Testis (tissue), 5 donors: ENCODE measurements at places on chromosomes 4 and X. TPM values are rescaled to one million over a fixed set of nuclear protein-coding genes. Genes with fewer than 3 reads are reported as not detected.

DNA sequence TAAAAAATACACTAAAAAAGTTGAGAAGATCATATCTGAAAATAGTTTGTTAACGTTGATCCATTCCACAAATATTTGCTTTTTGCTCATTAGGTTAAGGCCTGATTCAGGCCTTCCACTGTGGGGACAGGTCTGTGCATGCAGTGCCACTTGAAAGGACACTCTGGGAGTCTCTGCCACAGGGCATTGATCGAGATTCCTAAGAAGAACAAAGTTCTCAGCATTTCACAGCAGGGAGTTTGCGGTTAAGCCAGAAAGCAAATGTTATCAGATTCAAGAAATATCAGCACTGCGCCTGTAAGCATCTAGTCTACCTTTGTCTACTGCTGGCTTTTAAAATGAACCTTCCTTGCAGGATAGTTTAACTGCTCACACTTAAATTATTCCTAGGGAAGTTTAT, 62.2 kb upstream of the TNIP3 start:
- H3K36me3 ChIP-seq = no peaks in the 10 kb centered on the region
- no peak overlapping the region for H3K27ac ChIP-seq
- H3K4me3 ChIP-seq = no peak overlapping the region
- no peak for DNase-seq

ZNF275 gene
- total RNA-seq = 58.4 TPM

- no peak overlapping the region for H3K4me3 ChIP-seq
- DNase-seq = no peak
- H3K27me3 ChIP-seq = no peaks in the 10 kb centered on the region
These were observed 78.8 kb downstream of the CLDN22 start for GRCh38 chr4:183241322-183241640.

SPANXN5 gene
- 8.8 TPM for total RNA-seq

RAB40A gene
- total RNA-seq = 37.9 TPM

- no peak overlapping the region for H3K4me3 ChIP-seq
- no peak overlapping the region for H3K27ac ChIP-seq
- H3K36me3 ChIP-seq = no peaks in the 10 kb centered on the region
These were observed 17.7 kb upstream of the SLC7A11 start for GRCh38 chr4:138259824-138260223.

DNA sequence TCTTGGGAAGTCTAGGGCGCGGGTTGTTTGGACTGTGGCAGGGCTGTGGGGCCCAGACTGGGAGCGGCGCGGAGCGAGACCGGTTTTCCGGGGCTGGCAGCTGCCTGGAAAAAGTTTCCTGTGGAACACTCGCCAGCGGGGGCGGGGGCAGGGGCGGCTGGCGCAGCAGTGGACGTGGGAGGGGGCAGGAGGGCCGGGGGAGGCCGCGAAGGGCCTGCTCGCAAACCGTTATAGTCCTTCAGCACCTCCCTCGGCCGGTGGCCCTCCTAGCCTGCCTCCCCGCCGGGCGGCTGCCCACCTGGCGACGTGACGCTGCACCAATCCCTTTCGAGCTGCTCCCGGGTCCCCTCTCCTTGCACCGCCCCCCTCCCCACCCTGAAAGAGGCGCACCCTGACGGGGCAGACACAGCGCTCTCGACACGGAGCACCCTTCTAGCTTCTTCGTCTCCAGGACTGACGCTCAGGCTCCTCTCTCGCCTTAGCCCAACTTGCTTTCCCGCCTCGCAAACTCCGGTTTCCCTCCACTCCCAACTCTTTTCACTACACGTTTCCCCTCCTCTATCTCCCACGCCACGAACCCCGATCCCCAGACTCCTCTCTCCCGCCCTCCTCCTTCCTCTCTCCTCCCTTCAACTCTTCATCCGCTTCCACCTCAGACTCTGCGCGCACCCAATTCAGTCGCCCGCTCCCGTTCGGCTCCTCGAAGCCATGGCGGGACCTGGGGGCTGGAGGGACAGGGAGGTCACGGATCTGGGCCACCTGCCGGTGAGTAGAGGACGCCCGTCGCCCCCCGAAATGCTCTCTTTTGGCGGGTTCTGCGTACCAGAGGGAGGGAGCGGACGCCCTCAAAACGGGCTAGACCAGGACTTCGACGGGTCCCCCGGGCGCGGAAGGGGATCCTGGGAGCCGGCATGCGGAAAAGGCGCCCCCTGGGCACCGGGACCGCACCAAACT, at the start of gene NRK:
Gene NRK (plus strand): TSS at position 402 of the 954 bp plus-strand sequence. CDS start 307 bp downstream, at position 709.
- no peaks in the 10 kb centered on the region for H3K27me3 ChIP-seq
- H3K36me3 ChIP-seq = no peaks in the 10 kb centered on the region
- H3K27ac ChIP-seq = peak within 1 kb of the TSS; percentile 73
- H3K4me3 ChIP-seq = peak within 1 kb of the TSS; percentile 59
- DNase-seq = peak; percentile 46
- H3K4me1 ChIP-seq = no peaks in the 10 kb centered on the region

DNA sequence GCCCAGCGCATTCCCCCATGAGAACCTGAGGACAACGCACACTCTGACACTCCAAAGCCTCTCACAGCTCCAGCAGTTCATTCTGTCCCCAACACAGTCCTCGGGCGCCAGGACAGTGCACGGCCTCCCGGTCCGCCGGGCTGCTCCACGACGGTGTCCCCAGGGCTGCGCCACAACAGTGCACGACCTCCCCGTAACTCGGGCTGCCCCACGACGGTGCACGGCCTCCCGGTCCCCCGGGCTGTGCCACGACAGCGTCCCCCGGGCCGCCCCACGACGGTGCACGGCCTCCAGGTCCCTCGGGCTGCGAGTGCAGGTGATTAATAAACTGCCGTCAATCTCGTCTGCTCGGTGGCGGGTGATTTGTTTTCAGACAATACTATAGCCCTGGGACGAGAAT, 585.1 kb upstream of the FRG1 start:
- no peak overlapping the region for H3K27ac ChIP-seq
- peak overlapping the region; percentile 16 for H3K4me3 ChIP-seq
- no peak for DNase-seq
- no peaks in the 10 kb centered on the region for H3K36me3 ChIP-seq
- no peaks in the 10 kb centered on the region for H3K4me1 ChIP-seq

DNA sequence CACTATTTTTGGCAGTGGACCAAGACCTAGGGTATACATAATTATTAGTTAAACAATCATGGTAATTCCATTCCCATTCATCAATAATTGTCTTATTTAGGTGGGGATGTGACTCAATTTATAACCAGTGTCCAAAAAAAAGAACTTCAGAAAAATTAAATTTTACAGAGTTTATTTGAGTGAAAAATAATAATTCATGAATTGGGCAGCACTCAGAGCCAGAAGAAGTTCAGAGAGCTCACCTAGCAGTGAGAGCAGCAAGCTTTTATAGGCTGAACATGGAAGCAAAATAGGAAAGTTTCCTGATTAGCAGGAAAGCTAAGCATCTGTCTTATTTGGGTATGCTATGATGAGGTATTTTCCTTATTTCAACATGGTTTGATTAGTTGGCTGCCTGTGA, 500.8 kb downstream of the PCDH7 start:
- H3K36me3 ChIP-seq = no peaks in the 10 kb centered on the region
- H3K4me3 ChIP-seq = no peak overlapping the region
- H3K27ac ChIP-seq = no peak overlapping the region
- H3K4me1 ChIP-seq = no peaks in the 10 kb centered on the region

PIM2 gene
- 21.5 TPM for total RNA-seq

IQSEC2 gene
- 15.6 TPM for total RNA-seq

IL21 gene
- total RNA-seq = not detected

HGFAC gene
- 72.3 TPM for total RNA-seq

DNA sequence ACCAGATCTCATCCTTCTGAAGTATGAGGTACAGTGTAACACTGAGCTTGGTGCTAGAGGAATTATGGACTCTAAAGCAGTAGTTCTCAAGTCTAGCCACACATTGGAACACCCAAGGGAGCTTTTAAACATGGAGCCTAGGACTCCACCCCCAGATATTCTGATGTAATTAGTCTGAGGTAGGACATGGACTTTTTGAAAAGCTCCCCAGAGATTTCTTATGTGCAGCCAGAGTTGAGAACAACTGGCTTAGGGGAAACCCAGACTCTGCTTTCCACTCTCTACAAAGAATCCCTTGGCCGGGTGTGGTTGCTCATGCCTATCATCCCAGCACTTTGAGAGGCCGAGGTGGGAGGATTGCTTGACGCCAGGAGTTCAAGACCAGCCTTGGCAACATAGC, 11.6 kb upstream of the GDPD2 start:
- H3K27me3 ChIP-seq = no peaks in the 10 kb centered on the region
- no peak overlapping the region for H3K27ac ChIP-seq
- no peak for DNase-seq
- no peaks in the 10 kb centered on the region for H3K36me3 ChIP-seq
- H3K4me3 ChIP-seq = no peak overlapping the region

DNA sequence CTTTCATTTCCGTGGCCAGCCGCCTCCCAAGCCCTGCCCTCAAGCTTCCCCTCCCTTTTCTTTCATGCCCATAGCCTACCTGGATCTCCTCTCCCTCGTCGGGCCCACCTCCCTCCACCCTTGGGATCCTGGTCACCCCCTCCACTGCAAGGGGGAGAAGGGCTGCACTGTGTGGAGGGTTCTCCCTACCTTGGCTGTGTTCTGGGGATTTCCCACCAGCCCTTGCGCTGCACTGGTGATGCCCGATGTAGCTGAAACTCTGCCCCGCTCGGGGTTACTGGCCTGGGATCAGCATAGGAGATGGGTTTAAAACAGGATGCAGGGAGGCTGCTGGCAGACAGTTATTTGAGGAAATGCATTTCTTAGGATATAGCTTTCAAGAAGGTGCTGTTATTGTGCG, 128.9 kb downstream of the TBL1X start:
- H3K4me3 ChIP-seq = no peak overlapping the region
- DNase-seq = no peak
- H3K36me3 ChIP-seq = no peaks in the 10 kb centered on the region
- H3K27ac ChIP-seq = no peak overlapping the region
- H3K27me3 ChIP-seq = no peaks in the 10 kb centered on the region

JCHAIN gene
- not detected for total RNA-seq

- no peaks in the 10 kb centered on the region for H3K27me3 ChIP-seq
- DNase-seq = no peak
- no peak overlapping the region for H3K27ac ChIP-seq
These were observed 127.1 kb downstream of the KLHL13 start for GRCh38 chrX:117989512-117989911.
